ENCODE measurements at places on chromosomes 11 and 22.

DNA sequence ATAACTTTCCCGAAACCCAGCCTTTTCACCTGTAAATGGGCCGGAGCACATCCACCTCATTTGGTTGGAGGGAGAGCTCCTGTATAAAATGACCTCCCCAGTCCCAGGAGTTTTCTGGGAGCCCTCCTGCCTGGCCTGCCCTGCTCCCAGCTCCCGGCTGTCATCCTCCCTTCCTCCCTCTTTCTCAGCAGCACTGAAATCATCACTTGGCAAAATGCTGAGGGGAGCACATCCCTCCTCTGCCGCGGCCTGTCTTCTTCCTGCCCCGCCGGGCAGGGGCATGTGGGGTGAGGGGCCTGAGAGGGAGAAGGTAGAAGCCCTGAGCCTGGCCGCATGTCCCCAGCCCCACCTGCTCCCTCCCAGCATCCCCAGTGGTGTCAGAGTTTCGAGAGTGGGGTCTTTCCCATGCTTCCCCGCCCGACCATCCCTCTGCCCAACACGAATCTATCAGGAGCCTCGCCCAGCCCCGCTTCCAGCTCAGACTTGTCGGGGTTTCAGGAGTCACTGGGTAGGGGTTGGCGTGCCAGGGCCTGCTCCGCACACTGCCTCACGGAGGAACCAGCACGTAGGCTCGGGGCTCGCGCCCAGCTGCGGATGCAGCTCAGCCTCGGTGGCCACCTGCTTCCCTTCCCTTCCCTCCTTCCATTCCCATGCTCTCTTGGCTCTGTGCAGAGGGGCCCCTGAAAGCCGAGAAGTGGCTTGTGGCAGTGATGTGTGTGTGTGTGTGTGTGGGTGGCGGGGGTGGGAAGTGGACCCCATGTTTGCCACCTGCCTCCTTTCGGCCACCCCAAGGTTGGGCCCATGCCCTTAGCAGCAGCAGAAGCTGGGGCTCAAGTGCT is 37.1 kb downstream of the NECTIN1 start:
- DNase-seq, result no peak

- no peak for DNase-seq
Measured at GRCh38 chr11:8242499-8243280, 21.0 kb downstream of the LMO1 start.

GRCh38 chr11:115918576-115918975 is 414.4 kb upstream of the CADM1 start:
- no peak for DNase-seq

DNA sequence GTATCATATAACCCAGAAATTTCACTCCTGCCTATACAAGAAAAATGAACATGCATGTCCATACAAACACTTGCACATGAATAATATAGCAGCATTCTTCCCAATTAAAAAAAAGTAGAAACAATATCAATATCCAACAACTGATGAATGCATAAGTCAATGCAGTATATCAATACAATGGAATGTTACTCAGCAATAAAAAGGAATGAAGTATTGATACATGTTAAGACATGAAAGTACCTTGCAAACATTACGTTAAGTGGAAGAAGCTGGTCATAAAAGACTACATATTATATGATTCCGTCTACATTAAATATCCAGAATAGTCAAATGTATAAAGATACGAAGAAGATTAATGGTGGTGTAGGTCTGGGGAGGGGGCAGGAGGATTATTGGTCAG is 73.9 kb upstream of the DRD2 start:
- no peak for DNase-seq

DNA sequence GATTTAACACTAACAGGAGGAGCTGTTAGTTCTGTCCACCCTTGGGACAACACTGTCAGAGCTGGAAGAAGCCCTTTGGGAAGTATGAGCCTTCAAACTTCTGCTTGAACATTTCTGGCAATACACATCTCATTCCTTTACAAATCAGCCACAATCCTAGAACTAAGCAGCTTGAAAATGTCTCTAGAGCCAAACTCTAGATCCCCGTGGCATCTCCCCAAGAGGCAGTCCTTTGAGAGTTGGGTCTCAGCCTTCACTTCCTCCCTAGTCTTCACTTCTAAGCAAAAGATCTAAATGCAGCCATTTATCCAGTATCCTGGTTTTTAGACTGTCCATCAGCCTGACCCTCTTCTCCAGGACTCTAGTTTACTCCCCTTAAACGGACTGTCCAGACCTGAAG is 26.9 kb downstream of the ARFGAP2 start:
- no peak for DNase-seq

GRCh38 chr11:125295931-125296330 is 131.4 kb downstream of the PKNOX2 start:
- no peak for DNase-seq

DNA sequence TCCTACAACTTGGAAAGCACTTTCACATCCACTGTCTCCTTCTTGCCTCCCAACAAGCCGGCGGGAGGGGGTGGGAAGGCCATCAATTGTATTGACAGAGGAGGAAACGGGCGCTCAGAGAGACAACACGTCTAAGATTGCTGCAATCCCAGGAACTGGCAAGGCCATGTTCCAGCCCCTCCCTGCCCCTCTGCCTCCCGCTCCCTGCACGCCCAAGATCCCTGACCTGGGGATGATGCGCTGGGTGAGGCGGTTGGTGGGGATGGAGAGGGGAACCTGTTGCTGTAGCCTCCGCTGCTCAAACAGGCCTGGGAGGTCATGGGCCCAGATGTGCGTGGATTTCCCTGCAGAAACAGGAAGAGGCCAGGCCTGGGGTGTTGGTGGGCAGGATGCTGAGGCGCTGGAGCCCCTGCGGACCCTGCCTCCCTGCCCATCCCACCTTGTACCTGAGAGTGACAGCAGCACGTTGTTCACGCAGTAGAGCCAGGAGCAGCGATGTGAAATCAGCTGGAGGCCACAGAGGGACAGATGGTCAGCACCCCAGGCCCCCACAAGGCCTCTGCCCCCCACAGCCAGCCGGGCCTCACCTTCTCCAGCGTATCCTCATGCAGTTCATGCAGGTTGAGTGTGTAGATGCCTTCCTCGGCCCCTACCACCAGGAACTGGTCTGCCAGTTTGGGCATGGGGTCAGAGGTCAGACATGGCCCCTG is 6.8 kb downstream of the MAP4K2 start:
- no peak for DNase-seq

DNA sequence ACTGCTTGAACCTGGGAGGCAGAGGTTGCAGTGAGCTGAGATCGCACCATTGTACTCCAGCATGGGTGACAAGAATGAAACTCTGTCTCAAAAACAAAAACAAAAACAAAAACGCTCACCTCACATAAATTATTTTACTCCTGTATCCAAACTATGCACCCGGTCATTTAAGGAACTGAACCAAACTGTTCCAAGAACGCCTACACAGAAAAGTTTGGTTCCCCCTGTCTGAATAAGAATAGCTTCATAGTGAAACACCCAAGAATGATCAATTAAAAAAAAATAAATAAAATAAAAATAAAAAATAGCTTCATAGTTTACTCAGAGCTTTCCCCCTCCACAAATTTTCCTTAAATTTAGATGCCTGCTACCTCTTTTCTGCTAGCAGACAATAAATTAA is 13.7 kb downstream of the NUP98 start:
- DNase-seq, result no peak

- no peak for DNase-seq
Measured at GRCh38 chr11:126930091-126930841, 70.3 kb downstream of the KIRREL3 start.

- DNase-seq, result no peak
Measured at GRCh38 chr11:15640318-15640717, 525.6 kb downstream of the INSC start.

GRCh38 chr22:44102121-44102520 is 78.0 kb downstream of the PARVB start:
- no peak for DNase-seq

GRCh38 chr11:117796872-117797529 is at the start of gene DSCAML1:
TSS of gene DSCAML1 (minus strand) at chr11:117797216. CDS start at chr11:117797079, 137 bp downstream.
- DNase-seq, result peak; percentile 33

GRCh38 chr22:18050065-18050464 is 25.7 kb upstream of the MICAL3 start:
- no peak for DNase-seq

- DNase-seq, result no peak
Measured at GRCh38 chr22:40541300-40541699, 95.2 kb downstream of the MRTFA start.

DNA sequence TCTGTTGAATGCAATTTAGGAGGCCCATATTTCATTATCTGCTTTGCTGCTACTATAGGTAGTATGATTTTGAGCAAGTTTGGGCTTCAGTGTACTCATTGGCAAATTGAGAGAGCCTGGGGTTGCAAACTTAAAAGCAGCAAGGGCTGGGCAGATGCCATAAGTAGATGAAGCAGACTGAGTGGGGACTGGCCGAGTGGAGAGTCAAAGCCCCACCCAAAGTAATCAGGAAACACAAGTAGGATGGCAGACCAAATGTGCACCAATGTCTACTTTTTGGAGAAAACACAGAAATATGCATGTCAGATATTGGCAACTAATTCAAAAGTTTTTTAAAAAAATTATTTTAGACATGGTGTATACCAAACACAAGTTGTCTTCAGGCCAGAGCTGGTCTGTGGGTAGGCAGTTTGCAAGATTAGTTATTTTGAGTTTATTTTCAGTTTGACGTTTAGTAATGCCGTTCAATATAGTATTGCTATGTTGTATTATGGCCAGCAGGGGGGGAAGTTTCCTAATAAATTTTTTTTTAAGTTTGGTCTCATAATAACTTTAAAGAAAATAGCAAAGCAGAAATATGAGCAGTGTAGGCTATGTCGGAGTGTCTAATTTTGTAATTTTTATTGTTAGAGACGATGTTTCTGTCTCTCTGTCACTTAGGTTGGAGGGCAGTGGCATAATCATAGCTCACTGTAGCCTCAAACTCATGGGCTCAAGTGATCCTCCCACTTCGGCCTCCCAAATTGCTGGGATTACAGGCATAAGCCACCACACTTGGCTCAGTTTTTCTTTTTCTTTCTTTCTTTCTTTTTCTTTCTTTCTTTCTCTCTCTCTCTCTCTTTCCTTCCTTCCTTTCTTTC is 105.1 kb downstream of the HIPK3 start:
- no peak for DNase-seq

- DNase-seq, result no peak
Measured at GRCh38 chr11:94217705-94218104, 86.7 kb upstream of the IZUMO1R start.

DNA sequence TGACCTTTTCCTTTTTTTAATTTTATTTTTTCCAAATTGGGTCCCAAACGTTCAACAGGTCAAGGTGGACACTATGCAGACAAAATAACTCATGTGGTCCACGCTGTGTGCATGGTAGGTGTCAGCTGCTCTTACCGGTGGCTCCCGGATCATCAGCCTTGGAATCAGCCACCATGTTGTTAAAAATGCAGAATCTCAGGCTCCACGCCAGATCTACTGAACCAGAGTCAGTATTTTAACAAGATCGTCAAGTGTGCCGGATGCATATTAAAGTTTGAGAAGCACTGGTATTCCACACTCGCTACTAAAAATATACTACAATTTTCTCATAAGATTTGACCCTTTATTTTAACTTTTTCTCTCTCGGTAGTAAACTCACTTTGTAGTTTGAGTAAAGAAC is 553 bp upstream of the LDLRAD3 start:
- DNase-seq, result no peak

- no peak for DNase-seq
Measured at GRCh38 chr11:128040603-128041002, 546.8 kb downstream of the ETS1 start.

DNA sequence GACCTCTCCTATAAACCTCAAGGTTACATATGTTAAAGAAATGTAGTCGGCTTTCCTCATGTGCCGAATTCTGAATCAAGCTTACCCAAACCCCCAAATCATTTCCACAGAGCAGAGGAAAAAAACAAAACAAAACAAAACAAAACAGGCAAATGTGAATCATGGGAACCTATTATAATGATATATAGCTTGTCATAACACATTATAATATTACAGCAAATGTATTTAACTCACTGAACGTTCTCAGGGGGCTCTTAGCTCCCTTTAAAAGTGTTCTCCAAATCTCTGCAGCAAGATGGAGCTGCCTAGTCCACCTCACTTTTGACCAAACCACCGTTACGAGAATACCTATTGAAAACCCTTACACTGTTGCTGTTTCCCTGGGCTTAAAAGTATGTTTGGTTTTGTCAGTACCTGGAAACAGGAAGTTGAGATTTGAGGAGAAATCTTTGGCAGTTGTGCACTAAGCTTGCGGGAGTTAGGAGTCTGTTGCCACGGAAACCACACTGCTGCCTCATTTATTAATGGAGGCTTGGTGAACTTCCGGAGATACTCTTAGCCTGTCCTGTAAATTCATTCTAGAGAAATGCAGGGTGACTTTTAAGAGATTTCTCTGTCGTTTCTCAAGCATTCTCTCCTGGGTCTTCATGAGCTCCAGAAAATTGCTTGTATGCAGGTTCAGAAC is 167.0 kb upstream of the RASSF10 start:
- DNase-seq, result no peak

DNA sequence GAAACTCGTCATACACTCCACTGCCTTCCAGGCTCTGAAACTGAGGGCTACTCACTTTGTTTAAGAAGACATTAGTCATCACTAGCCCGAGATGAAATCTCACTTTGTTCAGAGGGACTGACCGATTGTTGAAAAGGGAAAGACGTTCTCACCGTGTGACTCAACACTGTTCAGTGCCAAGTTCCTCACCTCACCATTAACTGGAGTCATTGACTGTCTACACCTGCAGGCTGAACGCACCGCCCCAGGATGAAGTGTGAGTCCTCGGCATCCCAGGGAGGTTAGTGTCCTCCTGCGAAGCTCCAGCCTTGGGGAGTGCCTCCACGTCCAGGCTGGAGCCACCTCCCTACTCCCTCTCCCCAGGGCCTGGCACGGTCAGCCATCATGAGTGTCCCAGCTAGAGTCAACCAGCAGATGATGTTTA is 30.4 kb downstream of the FADD start:
- DNase-seq, result no peak

- DNase-seq, result no peak
Measured at GRCh38 chr11:12707500-12707880, 33.3 kb downstream of the TEAD1 start.

GRCh38 chr11:11215058-11215815 is 137.8 kb downstream of the CSNK2A3 start:
- no peak for DNase-seq

GRCh38 chr11:371051-371450 is 1.8 kb downstream of the B4GALNT4 start:
- DNase-seq, result no peak

DNA sequence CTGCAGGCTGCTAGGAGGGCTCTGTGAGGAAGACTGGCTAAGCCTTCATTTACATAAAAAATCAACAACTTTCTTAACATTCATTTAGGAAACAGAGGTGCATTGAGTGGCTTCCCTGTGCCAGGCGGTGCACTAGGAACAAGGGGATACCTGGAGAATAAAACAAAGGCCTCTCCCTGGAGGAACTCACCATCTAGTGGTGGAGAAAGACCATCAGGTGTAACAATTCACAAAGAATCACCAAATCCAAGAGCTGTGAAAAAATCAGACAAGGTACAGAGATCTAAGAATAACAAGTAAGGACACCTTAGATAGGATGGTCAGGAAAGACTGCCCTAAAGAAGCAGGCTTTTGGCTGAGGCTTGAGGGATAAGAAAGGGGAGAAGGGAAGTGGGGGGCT is 40.3 kb downstream of the CSNK2A3 start:
- no peak for DNase-seq

Data from substantia nigra (tissue), 51 donors.